NAMALWA (cell line): ENCODE measurements at places on chromosomes 2 and 18.

DNA sequence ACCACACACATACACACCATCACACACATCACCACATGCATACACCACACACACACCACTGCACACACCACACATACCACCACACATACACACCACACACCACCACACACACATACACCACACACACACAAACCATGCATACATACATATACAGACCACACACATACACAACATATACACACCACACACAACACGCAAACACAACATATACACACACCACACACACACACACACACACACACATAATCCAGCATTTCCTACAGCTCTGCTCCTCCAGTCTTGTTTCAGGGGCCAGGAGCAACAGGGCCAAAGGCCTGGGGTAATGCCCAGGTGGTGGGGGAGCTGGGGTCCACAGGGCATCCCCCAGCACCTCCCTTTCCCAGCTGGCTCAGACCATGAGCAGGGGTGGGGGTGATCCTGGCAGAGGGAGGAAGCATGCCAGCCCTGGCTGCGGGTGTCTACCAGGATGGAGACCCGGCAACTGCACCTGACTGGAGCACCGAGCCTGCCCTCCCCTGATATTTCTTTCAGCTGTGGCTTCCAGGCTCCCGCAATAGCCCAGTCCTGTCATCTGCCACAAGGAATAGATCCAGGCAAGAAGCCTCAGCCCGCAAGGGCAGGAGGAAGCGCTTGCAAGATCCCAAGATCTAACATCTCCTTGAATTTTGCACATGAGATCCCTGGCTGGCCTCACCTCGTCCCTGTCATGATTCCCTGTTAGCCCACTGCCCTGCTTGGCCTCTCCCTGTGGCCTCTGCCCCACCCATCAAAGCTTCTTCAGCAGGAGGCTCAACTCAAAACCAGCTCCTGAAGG lies 196.9 kb downstream of the TNS1 start:
- no peak for DNase-seq

DNA sequence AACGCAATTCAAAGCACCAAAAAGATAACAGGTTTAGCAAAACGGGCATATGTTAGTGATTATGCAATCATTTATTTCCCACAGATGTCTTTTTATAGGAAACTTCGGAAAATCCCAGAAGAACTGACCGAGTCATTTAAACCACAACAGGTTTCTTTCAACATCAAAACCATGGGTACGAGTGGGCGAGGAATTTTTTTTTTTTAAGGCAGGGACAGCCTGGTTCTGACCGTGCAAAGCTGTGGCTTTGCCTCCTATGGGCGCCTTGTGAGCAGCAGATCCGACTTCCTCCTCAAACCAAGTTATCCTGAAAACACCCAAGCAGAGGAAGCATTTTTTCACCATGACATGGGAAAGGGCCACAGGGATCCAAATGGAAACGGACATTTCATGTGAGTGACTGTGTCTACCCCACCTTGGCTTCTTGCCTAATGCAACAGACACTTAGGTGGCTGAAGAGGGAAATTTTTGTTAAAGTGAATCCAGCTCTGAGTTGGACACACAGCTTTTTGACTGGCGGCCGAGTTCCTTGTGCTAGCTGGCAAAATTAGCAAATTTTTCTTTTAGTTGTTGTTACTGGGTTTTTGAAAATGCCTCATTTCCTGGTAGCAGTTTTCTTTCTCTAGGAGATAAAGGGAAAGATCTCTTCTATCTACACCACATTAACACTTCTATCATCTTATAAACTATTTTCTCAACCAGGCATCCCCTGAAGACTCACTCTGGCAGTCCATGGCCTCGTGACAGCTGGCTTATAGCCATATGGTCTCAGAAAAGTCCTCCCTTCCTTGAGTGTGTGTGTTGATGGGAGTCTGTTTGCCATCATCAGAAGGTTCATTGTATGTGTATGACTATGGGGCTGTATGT lies 487.4 kb upstream of the ZEB2 start:
- no peak for DNase-seq

GRCh38 chr2:174969091-174969734 lies 36.0 kb downstream of the CHN1 start:
- no peak for DNase-seq

DNA sequence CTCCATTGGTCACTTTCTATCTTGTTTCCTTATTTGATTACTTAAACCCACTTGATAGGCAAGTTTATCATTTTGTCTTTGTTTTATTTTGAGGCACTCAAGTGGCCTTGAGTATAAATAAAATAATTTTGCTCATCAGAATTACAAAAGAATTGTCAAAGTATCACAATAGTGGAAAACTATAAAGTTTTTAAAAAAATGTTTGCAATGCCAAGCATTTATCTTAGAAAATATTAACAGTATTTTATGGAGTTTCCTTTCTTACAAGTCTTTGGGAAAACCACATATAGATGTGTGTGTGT lies 14.7 kb downstream of the PMS1 start:
- DNase-seq, result no peak

GRCh38 chr2:2024751-2025481 lies 280.6 kb upstream of the PXDN start:
- no peak for DNase-seq
